ELF-1 (cell line): ENCODE measurements at places on chromosomes 6 and 20.

DNA sequence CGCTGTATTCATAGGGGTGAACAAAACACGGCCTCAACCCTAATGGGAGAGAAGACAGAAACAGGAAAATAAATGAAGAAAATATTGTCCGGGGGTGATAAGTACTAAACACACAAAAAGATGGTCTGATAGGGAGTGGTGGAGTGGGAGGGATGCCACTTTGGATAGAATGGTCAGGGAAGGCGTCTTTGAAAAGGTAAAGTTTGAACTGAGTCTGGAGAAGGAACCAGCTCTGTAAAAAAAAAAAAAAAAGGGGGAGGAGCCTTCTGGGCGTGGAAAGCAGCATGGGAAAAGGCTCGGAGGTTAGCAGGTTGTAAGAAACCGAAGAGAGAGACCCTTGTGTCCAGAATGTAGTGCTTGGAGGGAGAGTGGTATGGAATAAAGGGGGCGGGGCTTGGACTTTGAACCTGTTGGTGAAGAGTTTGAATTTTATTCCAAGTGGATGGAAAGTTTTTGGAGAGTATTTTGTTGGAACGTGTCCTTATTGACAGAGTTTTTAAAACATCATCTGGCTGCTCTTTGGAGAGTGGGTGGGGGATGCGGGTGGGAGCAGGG lies 1.8 kb downstream of the CHMP4B start:
- DNase-seq, result peak; percentile 60

DNA sequence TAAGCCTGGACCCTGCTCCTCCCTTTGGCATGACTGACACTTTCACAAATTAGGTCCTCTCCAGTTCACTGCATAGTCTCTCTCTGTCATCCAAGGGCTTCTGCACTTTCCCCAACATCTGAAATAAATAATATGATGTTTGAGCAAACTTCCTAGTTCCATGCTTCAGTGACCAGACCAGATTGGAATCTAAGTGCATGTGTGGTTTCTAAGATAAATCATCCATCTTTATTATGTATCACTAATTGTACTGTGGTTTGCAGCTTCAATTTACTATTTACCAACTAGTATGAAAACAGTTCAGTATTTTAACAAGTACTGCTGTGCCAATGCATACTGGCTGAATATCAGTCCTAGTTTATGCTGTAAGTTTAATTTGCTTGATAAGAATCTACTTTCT lies 18.7 kb downstream of the SESN1 start:
- no peak for DNase-seq

GRCh38 chr20:61517419-61517818 lies 265.4 kb downstream of the CDH4 start:
- no peak for DNase-seq

GRCh38 chr6:55636406-55637102 lies 57.6 kb upstream of the HMGCLL1 start:
- DNase-seq, result no peak

DNA sequence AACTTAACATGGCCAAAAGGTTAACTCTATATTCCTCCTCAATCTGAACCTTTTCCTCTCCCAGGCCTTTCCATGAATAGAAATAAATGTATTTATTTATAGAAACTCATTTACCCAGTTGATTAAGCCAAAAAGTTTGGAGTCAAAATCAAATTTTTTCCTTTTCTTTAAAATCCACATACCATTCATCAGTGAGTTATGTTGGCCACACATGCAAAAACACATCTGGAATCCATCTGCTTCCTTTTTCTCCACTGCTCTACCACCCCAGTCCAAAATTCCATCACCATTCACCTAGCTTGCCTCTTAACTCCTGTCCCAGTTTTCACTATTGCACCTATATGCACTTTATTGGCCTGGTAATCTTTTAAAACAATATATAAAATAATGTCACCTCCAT lies 62.4 kb upstream of the TMEM200A start:
- DNase-seq, result no peak

DNA sequence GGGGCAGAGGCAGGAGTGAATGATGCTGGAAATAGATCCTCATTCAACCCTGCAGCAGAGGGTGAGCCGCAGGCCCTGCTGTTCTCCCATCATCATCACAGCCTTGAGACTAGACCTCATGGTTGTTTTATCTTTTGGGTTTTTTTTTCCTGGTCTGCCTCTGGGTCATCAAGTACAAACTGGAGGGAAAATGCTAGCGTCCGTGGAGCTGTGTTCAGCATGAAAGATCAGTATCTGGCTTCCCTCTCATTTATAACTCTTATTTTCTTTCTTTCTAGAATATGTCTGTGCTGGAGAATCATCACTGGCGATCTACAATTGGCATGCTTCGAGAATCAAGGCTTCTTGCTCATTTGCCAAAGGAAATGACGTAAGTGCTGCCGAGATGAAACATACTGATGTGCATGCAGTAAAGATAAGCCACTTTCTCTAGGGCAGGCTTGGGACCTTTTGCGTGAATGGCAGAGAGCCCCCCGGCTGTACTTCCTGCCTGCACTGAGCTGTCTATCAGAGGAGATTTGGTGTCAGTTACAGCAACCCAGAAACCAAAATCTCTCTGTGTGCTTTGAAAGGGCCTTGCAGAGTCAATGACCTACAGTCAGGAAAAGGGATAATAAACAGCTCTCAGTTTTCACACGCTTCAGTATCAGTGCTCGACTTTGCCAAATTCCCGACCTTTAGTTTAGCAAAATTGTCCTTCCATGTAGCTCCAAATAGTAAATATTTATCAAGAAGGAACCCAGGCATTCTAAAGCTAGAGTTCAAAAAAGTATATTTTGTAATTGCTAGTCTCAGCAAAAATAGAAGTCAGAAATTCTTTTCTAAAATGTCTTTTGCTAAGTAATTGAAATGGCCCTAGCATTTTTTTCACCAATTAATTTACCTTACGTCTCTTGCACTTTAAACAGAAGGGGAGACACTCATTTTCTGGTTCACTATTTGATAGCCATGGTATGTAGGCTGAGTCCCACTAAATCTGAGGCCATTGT lies 76.3 kb downstream of the MTFR2 start:
- DNase-seq, result peak; percentile 30

DNA sequence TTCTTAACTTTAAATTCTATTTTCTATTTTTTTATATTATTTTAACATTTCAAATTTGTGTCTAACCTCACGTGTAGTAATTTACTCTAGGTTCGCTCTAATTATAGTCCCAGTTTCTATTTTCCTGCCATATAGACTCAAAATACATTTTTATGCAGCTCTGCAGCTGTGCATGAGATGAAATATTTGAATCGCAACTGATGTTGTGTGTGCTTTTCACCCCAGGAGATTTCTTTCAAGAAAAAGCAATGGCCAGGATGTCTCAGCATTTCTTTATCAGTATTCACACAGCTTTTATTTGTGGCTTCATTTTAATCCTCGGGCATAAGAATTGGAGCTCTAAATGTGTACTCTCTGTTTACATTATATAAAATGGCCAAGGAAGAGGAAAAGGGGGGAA lies 157.6 kb downstream of the HDGFL1 start:
- DNase-seq, result no peak

- DNase-seq, result no peak
Observed at GRCh38 chr6:86456821-86457220, 480.5 kb upstream of the HTR1E start.

- no peak for DNase-seq
Observed at GRCh38 chr20:13821876-13822275, 37.0 kb downstream of the NDUFAF5 start.

DNA sequence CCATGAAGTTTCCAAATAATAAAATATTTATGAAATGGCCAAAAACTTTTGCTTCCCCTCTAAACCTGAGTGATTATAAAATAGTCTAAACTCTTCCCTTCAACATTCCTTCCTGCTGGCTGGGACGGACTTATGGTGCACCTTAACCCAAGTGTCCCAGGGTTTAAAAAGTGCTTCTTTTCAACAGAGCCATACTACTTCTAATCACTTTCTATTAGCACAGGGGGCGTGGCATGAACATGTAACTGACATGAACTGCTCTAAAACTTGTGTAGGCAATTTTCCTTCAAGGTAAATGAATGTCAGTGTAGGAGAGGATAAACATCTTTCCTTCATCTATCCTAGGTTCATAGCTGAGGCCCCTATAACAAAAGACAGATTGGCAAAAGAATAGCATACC lies 163.6 kb upstream of the RIMS1 start:
- no peak for DNase-seq

GRCh38 chr6:71238351-71238750 lies 50.3 kb upstream of the OGFRL1 start:
- no peak for DNase-seq

DNA sequence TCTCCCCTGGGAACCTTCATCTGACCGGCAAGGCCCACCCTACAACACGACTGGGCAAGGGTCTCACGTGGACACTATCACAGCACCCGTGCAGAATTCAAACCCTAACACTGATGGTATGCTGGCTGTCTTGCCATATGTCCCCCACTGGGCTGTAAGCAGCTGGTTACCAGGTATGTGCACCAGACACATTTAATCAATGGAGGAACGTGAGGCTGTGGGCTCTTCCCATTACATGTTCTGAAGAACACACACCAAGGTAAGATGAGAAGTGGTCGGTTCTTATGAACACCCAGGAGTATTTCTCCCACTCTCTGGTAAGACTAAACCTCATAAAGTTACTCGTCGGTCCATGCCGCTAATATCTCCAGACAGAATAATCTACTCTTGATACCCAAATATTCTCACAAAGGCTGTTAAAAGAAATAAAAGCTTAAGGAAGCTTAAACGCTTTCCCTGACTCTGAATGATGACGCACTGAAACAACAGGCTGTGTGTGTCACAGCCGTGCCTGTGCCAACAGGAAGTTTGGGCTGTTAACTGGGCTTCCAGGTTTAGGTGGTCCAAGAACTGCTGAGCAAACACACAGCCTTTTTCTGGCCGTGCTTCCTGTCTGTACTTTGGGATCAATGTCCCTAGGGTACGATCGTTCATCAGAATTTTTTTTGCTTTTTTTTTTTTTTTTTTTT lies 75.3 kb downstream of the SLC23A2 start:
- no peak for DNase-seq

DNA sequence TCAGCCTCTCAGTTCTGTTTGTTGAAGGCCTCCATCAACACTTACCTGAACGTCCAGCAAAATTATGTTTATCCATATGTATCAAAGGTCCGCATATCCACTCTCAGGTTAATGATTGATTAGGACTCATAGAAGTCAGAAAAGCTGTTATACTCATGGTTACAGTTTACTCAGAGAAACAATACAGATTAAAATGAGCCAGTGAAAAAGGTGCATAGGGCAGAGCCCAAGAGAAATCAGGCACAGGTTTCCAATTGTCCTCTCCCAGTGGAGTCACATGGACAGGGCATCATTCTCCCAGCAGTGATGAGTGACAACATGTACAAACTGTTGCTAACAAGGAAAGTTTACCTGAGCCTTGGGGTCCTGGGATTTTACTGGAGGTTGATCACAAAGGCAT lies 36.2 kb downstream of the THEMIS start:
- no peak for DNase-seq

GRCh38 chr6:137443901-137444300 lies 50.3 kb downstream of the OLIG3 start:
- peak; percentile 9 for DNase-seq

GRCh38 chr6:14350210-14350609 lies 232.6 kb downstream of the CD83 start:
- no peak for DNase-seq

- DNase-seq, result no peak
Observed at GRCh38 chr6:46273911-46274310, 103.1 kb upstream of the ENPP5 start.

DNA sequence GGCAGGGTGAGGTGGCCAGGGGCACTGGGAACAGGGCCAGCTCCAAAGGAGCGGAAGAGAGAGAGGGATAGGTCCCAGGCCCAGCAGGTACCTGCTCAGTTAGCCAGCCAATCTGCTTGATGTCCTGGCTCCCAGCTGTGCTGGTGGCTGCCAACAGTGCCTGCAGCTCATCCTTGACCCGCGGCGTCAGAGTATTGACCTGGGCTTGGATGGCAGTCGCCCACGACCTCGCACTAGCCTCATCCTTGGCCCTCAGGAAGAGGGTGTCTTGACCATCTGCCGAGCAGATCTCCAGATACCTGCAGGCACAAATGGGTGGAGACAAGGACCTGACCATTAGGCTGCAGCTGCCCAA lies 11.1 kb upstream of the CDK5RAP1 start:
- no peak for DNase-seq

DNA sequence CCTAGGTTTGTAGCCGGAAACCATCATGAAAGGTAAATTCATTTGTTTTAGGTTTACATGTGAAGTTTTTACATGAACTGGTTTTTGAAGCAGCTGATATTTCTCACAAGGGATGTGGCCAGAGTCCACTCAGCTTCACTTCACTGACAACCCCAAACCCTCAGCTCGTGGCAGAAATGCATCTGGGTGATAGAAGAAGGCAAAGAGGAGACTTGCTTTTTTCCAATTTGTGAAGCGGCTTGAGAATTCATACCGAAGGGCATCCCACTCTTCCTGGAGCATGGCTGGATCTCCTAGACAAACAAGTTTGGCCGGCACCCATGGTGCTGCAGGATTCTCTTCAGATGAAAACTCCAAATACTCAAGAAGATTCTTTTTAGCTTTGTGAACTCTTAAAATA lies 392.8 kb upstream of the CNR1 start:
- no peak for DNase-seq

GRCh38 chr6:3260296-3260695 lies 1.5 kb downstream of the PSMG4 start:
- no peak for DNase-seq

DNA sequence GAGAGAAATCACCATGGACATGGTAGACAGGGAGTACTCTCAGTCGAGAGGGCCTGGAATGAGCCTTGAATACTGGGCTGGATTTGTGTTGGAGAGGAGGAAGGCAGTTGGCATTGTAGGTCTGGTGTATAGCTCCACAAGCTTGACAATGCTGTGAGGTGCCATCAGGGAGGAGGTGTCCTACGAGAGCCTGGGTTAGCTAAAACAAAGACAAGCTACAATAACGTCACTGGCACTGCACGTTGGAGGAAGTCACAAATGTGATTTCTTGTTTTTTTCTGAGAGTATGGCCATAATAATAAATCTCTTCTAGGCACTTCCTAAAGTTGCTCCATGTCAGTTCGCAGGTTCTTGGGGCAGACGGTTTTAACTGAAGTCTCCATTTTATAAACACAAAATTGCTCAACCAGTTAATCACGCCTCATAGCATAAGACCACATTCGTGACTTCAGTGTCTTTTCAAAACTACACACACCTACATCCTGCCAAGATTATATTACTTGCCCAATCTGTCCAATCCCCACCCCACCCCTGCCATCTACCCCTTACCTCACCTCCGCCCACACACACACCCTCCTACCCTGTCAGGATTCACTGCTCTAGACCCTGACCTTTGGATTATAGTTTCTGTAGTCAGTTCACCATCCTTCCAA lies 4.4 kb upstream of the HLA-DMB start:
- no peak for DNase-seq

- DNase-seq, result no peak
Observed at GRCh38 chr6:169626649-169627048, 75.2 kb downstream of the WDR27 start.

DNA sequence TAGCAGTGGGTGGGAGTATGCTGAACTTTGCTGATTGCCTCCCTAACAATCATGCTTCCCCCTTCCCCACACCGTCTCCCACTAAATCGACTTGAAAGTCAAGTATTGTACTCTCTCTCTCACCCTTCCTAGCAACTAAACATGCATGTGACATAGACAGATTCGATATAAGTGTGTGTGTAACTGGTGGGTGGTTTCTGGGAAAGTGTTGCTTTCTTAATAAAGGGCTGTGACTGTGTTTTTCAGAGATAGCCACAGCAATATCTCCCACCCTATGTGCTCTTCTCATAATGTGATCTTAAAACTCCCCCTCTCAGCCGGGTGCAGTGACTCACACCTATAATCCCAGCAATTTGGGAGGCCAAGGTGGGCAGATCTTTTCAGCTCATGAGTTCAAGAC lies 49.3 kb upstream of the E2F3 start:
- no peak for DNase-seq

GRCh38 chr6:113488061-113488460 lies 369.1 kb upstream of the MARCKS start:
- DNase-seq, result no peak
